Myocyte (in vitro differentiated cells): ENCODE measurements at places on chromosomes 16 and 17. TPM values are rescaled to one million over a fixed set of nuclear protein-coding genes. Genes with fewer than 3 reads are reported as not detected.
A peak's percentile ranks its signal among the peaks of the same experiment; 100 is the strongest.

DNA sequence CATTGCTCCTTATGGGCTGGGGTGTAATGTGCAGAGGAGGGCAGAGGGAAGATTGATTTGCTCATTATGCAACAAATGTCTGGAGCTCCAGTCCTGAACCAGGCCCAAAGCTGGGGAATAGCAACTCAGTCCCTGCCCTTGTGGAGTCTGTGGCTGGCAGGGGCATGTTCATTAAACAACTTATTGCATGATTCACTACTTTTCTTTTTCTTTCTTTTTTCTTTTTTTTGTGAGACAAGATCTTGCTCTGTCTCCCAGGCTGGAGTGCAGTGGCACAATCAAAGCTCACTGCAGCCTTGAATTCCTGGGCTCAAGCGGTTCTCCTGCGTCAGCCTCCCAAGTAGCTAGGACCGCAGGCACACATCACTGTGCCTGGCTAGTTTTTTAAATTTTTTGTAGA is 23.1 kb downstream of the MSI2 start:
- no peak for DNase-seq

GRCh38 chr16:11198828-11199227 is 57.2 kb downstream of the SOCS1 start:
- DNase-seq, result peak; percentile 51

DNA sequence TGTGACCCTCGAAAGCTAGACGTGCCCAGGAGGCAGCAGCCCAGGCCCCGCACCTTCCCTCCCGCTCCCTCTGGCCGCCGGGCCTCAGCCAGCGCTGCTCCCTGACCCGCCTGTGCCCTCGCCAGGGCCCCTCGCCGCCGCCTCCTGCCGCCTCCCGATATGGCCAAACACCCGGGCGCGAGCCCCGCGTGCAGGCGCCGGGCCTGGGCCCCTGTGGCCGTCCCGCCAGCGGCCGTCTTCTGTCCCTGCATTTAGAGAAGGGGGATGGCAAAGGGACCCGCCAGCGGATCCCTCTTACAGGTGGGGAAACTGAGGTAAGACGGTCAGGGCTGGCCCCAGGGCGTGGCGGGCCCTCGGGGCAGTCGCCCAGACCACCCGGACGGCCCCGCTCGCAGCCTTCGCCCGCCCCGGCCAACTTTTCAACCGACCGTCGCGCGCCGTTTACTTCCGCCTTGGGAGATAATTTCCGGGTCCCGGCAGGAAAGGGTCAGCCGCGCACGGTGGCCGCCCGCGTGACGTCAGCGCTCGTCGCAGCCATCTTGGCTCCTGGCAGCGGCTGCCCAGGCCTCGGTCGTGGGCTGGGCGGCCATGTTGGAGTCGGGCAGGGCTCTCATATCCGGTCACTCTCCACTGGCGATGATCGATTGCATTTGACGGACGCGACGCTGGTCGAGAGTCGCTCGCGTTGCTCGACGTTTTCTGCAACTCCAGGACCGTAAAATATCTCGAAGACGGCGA is 7.0 kb upstream of the GNG13 start:
- DNase-seq, result peak; percentile 92

TEX19 gene
- 0.80 and 1.1 TPM in 2 replicates for total RNA-seq

KIF2B gene
- total RNA-seq, result not detected in 2 replicates
